ENCODE measurements at places on chromosomes 4 and X. TPM values are rescaled to one million over a fixed set of nuclear protein-coding genes. Genes with fewer than 3 reads are reported as not detected.

DNA sequence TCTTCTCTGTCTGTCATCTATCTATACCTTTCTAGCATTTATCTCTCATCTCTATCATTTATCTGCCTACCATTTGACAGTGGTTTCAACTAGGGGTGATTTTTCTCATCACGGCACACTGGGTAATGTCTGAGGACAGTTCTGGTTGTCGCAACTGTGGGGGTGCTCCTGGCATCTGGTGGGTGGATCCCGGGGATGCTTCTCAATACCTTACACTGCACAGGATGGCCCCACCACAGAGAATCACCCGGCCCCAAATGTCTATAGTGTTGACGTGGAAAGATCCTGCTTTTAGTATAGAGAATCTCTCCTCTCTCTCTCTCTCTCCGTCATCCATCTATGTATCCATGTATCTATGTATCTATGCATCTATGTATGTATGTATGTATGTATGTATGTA lies 7.2 kb downstream of the P2RY8 start:
- DNase-seq = no peak

GRCh38 chr4:79266136-79266535 lies 59.7 kb downstream of the NAA11 start:
- no peak for DNase-seq

GRCh38 chrX:153644356-153645125 lies 2.5 kb upstream of the DUSP9 start:
- no peak for DNase-seq

Gene LPAR4
- 0.59 TPM for total RNA-seq

Gene BLOC1S4
- total RNA-seq = 23.6 TPM
